B cell (primary cell): ENCODE measurements at places on chromosomes 11 and 22. TPM values are rescaled to one million over a fixed set of nuclear protein-coding genes. Genes with fewer than 3 reads are reported as not detected.

DNA sequence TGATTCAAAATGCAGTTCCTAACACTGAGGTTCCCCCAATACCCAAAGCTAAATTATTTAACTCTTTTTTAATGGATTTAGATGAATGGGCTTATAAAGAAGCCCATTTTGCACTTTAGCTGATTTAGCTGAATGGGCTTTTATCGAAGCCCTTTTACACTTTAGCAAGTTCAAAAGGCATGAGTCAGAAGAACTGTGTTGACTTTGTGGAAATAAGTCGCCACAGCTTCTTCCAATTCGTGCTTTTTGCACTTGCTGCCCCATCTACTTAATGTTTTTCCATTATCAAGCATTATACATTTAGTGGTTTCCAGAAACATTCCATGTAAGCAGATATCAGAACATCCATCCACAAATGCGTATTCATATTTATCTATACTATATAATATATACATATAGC, 20.5 kb upstream of the GRIA4 start:
- no peak for DNase-seq

DNA sequence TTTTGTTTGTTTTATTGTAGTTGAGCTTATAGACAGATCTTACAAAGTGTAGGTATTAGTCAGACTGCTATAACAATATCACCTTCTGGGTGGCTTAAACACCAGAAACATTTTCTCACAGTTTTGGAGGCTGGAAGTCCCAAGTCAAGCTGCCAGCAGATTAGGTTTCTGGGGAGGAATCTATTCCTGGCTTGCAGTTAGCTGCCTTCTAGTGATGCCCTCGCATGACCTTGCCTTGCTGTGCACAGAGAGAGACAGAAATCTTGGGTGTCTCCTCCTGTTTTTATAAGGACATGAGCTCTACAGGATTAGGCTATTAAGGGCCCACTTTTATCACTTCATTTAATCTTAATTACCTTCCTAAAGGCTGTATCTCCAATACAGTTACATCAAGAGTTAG, 1635.2 kb downstream of the FAM181B start:
- DNase-seq, result no peak

DNA sequence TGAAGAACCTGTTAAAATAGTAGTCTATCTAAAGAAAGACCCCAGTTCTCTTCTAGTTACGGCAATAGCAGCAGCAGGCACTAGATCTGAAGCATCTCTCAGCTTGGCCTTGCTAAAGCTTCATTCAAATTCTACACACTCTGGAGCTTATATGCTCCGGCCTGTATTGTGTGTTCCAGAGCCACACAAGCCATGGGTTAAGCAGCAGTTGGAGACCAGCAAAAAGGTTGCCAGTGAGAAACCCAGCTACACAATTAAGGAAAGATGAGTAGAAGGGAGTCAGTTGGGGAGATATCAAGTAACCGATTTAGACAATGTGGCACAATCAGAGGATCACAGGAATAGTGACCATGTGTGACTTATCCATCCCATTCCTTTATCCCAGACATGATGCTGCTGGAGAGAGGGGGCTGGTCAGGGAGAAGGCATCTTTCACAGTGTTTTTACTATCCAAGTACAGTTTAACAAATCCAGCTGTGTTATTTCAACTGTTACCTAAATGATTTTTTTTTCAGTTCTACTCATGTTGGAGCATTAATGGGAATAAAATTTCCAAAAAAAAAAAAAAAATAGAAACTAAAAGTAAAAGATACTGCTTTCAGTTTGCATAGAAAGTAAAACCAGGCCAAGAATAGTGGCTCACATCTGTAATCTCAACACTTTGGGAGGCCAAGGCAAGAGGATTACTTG, 41.0 kb downstream of the PAX6 start:
- no peak for DNase-seq

DNA sequence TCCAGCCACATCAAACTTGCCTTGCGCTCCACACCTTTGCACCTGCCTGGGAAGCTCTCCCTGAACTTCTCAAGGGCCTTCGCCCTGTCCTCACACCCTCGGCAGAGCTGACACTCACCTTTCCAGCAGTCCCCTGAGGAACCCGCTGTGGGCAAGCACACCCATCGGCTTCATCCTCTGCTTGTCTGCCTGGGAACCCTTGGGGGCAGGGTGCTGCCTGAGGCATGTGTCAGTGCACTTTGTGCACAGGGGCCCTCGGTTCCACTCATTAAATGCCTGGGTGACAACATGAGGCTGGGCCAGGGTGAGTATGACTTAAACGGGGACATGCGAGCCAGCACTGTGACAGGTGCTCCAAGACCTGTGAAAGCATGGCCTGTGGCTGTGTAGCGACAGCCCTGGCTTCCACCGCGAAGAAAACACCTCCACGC, 2.6 kb upstream of the LRFN4 start:
- no peak for DNase-seq

APOL4 gene
- 0.03 and 1.0 TPM in 2 replicates for polyA plus RNA-seq
